ENCODE measurements at places on chromosomes 3 and 15.

DNA sequence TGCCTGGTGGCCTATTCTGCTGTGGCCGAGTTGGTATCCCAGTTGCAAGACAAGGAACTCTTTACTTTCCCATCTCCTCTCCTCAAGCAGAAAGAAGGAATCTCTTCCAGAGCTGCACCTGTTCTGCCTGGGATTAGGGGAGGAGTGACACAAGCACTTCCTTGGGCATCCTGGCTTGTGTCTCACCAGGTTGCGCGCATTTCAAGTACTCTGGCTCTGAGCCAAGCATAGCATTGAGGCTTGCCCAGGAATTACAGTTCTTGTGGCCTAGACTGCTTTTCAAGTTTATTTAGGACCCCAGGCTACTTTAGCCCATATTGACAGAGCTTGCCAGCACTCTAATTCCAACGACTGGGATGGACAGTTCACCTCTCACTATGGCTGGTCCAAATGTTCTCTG, 150.5 kb downstream of the RSRC1 start:
- no peak for DNase-seq

- DNase-seq = no peak
Observed at GRCh38 chr15:41292521-41292920, 39.9 kb downstream of the OIP5 start.

DNA sequence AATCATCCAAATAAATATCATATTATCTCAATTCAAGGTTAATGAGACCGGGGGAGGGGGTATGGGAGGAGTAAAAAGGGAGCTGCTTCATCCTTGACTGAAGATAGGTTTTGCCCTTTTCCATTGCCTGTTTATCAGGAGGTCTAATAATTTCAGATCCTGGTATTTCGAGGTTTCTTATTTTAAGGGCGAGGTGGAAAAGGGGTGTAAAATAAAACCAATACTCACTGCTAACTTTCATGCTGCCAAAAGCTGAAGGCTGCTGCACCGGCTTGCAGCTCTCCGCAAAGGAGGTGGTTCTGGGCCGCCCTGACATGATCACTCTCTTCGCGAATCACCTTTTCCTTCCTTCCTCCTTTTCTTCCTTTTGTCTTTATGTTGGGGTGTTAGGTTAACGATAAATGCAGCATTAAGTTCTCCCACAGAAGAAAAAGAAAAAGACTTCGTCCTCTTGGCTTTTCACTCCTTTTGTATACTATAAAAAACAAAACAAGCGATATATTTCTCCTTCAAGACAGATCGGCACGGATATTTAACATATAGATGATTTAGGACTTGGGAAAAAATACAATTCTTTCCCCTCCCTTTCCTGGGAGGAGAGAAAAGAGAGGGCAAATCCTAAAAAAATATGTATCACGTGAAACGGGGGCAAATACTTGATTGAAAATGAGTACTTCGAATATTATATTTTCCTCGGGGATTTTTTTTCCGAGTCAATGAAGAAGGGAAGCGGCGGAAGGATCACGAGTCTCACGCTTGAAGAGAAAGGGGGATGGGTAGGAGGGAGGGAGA, 932 bp downstream of the GSK3B start:
- no peak for DNase-seq

DNA sequence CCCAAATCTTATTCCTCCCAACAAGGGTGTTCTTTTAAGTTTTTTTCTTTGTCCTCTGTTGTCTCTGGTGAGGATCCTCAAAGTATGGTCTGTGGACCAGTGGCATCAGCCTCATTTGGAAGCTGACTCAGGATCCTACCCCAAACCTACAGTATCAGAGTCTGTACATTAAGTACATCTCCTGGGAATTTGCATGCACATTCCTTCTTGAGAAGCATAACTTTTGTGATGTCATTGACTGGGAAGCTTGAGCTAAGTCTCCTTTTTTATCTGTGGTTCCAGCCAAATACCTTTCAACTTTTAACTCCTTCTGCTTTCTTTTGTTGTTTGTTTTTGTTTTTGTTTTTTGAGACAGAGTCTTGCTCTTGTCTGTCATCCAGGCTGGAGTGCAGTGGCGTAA, 40.5 kb downstream of the ARMC8 start:
- no peak for DNase-seq

GRCh38 chr3:29683018-29683993, 402.4 kb downstream of the RBMS3 start:
- no peak for DNase-seq

- DNase-seq = no peak
Observed at GRCh38 chr3:13425689-13426088, 5.6 kb upstream of the NUP210 start.

DNA sequence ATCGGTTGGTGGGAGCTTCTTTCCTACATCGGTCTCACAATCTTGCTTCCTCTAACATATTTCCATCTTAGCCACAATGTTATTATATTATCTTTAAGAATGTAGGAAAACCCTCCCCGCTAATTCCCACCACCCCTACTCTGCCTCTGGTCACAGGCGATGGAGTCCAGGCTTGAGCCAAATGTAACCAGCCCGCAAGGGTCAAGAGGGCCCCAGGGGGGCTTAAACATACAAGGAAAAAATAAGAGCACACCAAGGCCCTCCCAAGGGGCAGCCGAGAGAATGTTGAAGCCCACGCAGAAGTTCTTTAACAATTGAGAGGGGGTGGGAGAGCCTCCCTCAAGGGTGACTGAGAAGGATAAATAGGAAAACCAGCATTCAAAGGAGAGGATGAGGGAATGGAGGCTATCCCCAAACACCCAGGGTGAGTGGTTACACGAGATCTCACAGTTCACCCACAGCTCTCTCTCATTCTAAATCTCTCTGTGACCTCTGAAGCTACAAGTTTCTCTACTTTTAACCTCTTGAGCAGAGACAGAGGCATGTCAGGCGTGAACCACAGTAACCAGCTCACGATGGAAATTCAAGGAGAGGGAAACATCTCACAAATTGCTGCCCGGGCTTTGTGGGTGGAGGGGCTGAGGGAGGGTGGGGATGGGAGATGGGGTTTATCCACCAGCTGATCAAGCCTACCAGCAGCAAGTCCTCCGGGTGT, 31.4 kb upstream of the UACA start:
- no peak for DNase-seq

GRCh38 chr3:4889896-4890295, 89.3 kb upstream of the BHLHE40 start:
- no peak for DNase-seq

DNA sequence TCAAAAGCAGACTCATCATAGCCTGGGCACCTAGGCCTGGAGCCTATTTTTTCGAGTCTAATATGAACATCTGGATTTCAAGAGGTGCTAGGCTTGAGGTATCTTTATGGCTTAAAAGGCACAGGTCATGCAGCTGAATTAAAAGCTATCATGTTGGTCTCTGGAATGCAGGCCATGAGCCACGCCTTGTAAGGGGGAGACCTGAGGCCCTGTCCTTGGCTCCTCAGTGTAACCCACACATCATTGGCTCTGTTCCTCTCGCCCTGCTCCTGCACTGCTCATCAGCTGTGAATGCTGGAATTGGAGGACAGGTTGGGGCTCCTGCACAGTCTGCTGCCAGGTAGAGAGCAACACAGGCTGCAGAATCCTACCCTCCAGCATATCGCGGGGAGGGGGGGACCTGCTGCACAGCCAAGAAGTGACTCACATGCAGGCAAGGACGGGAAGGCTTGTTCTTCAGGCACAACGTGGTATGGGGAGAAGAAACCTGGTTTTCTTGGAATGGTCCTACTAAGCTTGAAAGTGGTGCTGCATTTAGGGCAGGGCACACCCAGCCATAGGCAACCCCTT, 146.0 kb downstream of the CHST2 start:
- DNase-seq = no peak

GRCh38 chr15:65309882-65310418, 5.5 kb downstream of the RNU5B-1 start:
- DNase-seq = no peak
